ENCODE measurements at places on chromosomes 1 and 21. TPM values are rescaled to one million over a fixed set of nuclear protein-coding genes. Genes with fewer than 3 reads are reported as not detected.

DNA sequence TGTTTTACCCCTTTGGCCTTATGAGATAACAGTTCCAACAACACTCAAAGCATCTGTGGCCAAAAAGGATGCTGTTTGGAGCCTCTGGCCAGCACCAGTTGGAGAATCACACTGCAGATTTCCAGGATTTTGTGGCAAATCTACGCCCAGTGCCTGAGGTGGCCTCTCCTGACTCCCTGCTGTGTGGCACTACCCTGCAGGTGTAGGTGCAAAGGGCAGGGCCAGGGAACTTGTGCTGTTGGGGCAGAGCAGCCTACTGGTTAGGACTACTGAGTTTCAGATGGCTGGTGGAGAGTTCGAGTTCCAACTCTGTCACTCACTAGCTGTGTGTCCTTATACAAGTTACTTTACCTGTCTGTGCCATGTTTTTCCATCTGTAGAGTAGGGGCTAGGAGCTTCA lies 170.5 kb downstream of the PTPRU start:
- DNase-seq = no peak

WDR64 gene
- 0.22 TPM for total RNA-seq

DNA sequence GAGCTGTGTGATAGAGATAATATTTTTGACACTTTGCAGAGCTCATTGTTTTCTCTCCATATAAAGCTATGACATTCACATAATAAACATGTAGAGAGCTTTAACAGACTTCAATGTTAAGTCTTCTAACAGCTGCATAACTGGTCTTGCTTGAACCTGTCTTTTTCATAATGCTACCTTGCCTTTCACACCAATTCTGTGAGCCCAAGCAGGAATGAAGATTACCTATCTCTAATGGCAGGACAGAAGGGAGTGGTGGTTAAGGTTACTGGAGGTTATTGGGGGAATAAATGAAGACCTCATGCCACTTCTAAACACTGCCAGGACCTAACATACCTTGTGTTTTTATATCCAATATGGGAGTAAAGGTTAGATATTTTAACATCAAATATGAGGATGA lies 2.3 kb upstream of the CD55 start:
- no peak for DNase-seq

ADGRB2 gene
- 0.27 TPM for total RNA-seq

DNA sequence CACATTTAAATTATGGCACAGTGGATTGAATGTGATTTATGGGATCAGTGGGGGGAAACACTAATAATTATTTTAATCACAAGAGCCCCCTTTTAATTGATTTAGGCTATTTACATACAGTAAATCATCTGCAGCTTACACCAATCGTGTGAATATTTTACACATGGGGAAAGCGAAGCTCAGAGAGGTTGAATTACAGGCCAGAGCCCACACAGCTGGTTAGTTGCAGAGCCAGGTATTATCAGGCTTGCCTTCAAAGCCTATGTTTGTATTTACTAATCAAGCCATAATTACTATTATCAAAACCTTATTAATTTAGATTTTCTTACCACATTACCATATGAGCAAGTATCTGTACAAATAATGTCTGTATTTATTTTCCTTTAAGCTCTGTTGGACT lies 749 bp downstream of the SDCCAG8 start:
- DNase-seq = no peak

CD164L2 gene
- not detected for total RNA-seq

- DNase-seq = no peak
Measured at GRCh38 chr1:227191607-227192006, 126.7 kb downstream of the CDC42BPA start.

DNA sequence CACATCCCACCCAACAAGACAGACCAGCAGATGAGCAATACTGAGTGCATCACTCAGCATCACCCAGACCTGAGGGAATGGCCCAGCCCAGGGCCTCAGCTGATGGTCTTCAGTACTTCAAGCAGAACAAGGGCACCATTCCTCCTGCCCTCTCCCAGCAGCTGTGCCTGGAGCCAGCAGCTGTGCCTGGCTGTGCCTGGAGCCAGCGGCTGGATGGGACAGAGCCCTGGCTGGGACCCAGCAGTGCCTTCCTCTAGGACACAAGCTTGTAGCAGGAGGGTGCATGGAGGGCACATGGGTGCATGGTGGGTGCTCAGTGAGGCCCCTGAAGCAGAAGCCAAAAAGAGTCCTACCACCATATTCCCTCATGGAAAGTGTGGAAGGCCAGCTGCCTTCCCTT lies 583.8 kb downstream of the NPHP4 start:
- DNase-seq = no peak
